RPMI8226 (cell line): ENCODE measurements at places on chromosomes 5 and 9.

DNA sequence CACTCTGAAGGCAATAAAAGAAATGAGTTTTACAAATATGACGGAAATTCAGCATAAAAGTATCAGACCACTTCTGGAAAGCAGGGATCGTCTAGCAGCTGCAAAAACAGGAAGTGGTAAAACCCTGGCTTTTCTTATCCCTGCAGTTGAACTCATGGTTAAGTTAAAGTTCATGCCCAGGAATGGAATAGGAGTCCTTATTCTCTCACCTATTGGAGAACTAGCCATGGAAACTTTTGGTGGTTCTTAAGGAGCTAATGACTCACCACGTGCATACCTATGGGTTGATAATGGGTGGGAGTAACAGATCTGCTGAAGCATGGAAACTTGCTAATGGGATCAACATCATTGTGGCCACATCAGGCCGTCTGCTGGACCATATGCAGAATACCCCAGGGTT, 93.5 kb upstream of the RGMB start:
- no peak for DNase-seq

GRCh38 chr9:80222466-80223169, 650.9 kb downstream of the TLE4 start:
- no peak for DNase-seq

- DNase-seq, result no peak
Measured at GRCh38 chr5:14063138-14063537, 80.0 kb upstream of the TRIO start.

- DNase-seq, result no peak
Measured at GRCh38 chr5:159181152-159181551, 28.2 kb downstream of the RNF145 start.

- DNase-seq, result no peak
Measured at GRCh38 chr9:84613431-84613830, 56.1 kb upstream of the NTRK2 start.

- no peak for DNase-seq
Measured at GRCh38 chr5:58021466-58021865, 438.4 kb downstream of the PLK2 start.

- DNase-seq, result no peak
Measured at GRCh38 chr5:53515988-53516387, 35.6 kb downstream of the FST start.

GRCh38 chr5:163861670-163862069, 356.3 kb downstream of the MAT2B start:
- DNase-seq, result no peak

DNA sequence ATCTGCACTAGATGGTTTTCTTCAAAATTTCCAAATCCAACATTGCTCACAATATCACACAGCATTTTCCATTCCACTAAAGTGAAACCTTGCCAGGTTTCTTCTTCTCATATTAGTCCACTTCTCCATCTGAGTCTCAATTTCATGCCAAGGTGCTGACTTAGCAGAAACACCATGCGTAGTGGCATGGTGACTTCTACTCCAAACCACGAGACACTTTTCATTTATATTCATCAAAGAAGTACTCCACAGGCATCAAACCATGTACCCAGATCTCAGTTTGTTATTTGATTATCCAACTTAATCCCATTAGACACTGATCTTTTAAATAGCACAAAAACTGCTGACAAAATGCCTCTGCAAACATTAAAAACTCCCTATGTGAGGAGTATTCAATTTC, 233.4 kb upstream of the ITGA1 start:
- peak; percentile 7 for DNase-seq

GRCh38 chr5:133240425-133241091, 188.7 kb downstream of the HSPA4 start:
- DNase-seq, result no peak

GRCh38 chr5:69270840-69271239, 36.2 kb downstream of the CDK7 start:
- DNase-seq, result no peak
